ENCODE measurements at places on chromosomes 1 and 21.

DNA sequence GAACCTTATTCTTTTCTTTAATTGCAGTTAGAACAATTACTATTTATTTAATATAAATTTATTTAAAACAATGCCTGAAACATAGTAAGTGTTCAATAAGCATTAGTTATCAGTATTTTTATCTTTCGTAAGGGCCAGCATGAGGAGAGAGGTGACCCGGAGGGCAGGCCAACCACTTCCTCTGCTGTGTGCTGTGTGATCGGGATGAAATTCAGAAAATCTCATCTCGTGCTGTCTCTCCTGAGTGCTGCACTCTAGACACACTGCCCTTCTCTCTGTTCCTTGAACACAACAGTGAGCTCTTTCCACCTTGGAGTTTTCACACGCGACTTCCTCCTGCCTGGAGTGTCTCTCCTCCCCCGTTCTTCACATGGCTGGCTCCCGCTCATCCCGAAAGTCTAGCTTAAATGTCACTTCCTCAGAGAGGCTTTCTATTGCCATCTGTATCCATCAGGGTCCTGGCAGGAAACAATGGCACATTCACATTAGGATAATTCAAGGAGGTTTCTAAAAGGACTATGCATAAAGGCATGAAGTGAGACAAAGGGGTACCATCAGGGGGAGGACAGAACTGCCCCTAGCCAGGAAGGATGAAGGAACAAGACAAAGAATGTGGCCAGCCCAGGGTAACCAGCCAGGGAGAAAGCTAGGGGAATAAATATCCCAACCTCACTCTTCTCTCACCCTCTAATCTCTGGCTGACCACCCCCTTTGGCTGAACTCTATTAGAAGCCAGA lies 142.6 kb upstream of the GJB5 start:
- DNase-seq = no peak

DNA sequence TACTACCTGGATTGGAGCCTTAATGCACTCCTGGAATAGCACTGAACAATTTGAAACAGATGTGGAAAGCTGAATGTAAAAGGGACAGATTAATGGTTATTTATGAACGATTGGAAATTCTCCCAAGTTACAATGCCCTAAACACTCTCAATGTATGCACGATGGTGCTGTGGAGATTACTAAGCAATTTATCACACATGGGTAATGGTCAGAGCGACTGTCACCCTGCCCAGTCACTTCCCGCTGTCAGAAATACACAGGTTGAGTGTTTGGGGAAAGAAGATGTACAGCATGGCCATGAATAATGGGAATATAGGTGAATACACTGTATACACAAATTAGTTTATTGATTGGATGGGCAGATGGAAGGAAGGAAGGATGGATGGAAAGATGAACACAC lies 342.4 kb downstream of the VAV3 start:
- no peak for DNase-seq

GRCh38 chr21:14361958-14362357 lies 21.0 kb downstream of the HSPA13 start:
- no peak for DNase-seq

DNA sequence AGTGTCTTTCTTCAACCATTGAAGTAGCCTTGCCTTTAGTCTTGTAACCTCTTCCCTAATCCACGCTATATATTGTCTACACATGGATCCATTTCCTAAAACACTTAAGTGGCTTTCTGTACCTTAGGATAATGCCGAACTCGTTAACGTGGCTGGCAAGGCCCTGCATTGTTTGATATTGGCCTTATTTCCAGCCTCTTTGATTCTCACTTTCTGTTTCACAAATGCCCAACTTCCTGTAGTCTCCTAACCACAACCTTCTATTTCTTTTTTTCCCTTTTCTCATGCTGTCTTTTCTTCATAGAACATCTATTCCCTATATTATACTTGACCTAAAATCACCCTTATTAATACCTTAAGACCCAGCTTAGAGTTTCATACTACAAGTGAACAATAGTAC lies 536.0 kb downstream of the LMO4 start:
- no peak for DNase-seq
